ENCODE measurements at places on chromosomes 2 and 18.
A peak's percentile ranks its signal among the peaks of the same experiment; 100 is the strongest.

DNA sequence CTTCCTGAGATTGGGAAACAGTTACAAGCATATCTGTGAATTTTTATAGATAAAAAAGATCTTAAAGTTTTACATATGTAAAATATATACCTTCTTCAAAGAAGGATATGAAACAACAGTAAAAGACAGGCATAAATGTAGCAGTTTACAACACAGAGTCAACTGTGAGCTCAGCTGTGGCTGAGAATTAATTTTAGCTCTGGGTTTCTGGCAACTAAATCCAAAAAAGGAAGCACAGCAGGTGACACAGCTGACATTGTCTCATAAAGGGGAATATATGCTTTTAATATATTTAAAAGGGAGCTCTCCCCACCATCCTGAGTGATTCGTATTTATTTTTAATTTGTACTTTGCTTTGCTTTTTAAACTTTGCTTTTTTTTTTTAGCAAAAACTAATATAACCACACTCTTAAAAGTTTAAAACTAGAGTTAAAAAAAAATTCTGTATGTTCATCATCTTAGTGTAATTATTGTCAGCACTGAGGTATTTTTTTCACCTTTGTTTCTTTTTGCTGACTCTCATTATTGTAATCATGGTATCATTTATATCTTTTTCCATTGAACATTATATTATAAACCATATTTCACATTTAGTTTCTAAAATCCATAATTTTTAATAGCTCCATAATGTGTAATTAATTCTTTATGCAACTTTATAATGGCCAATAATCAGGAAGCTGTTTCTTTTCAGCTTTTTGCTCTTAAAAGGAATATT, 6.7 kb downstream of the TUBB6 start:
- DNase-seq: no peak

DNA sequence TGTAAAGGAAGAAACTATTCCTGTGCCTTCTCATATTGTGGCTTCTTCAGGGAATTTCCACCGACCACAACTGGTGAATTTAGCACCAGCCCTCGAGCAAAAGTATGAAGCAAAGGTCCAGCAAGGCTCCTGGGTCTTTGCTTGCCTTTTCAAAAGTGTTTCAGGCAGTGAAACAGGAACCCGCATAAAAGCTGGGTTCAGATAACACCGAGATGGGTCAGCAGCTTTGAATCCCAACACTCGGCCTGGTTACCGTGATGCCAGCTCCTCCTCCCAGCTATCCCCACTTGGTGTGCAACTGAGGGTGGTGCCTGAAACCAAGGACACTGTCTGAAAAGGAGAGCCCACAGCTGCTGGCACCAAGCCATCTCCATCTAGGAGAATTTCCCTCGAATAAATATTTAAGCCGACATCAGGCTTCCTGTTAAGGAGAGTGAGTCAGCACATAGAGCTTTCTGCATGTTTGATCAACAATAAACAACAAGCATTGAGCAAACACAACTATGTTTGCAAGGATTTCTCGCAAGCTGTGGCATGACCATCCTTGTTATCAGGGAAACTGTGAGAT, 69.5 kb downstream of the ANTXR1 start:
- DNase-seq: no peak

DNA sequence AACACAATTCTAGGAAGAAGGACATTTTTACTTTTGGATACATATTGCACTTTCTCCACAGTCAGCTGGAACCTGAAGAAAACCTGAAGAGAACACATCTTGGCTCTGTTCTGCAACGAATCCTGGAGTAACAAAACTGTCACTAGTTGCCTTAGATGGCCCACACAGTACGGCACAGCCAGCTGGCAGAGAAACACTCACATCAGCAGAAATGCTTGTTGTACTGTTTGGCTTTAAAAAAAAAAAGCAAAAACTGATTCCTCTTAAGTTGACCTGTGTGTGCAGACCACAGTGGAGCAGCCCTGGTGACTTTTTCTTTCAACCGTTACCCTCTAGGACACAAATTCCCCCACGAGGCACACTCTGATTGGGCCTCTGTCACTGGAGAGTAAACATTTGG, 152.3 kb upstream of the TWIST2 start:
- no peak for DNase-seq

DNA sequence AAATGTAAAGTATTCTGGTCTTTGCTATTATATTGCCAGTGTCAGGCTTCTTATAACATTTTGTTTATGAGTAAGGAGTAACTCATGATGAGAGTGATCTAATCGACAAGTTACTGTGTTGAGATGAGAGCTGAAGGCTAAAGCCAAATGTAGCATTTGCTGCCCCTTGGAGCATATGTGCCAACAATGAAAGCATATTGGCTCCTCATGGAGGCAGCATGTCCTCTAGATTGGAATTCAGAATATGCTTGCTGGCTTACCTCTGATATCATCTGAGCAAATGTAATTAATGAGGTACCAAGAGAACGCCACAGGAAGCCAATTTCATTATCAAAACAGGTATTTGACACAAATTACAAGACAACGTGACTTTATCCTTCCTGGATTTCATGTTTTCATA, 781.1 kb upstream of the FSHR start:
- DNase-seq: no peak

DNA sequence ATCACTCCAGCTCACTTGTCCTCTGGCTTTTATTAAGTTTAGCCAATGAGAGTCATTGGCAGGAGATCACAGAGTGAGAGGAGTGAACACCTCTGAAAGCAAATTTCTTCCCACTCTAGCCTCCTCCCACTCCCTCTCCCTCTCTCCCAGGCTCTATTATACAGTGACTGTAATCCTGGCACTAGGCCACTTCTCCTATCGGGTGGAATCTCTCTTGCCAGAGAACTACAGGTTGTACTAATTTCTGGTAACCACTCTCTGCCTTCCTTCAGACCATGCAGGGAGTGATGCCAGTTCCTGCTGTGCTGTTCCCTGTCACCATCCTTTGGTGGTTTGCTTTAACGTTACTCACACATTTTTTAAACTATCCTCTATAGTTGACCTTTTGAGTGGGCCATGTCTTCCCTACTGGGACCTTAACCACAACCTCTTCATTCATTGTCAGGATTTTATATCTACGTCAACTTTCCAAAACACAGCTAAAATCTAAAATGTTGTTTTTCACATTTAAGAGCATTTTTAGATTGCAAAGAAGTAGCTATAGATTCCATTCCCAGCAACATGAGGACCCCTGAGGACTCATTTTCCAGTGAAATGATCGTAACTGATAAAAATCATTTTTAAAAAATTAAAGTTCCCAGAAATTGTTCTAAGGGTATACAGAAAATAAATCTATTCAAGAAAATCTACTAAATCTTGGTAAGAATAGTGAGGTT, 217.1 kb downstream of the MREG start:
- peak; percentile 35 for DNase-seq

- DNase-seq: no peak
Measured at GRCh38 chr2:107001062-107001461, 115.1 kb upstream of the ST6GAL2 start.

DNA sequence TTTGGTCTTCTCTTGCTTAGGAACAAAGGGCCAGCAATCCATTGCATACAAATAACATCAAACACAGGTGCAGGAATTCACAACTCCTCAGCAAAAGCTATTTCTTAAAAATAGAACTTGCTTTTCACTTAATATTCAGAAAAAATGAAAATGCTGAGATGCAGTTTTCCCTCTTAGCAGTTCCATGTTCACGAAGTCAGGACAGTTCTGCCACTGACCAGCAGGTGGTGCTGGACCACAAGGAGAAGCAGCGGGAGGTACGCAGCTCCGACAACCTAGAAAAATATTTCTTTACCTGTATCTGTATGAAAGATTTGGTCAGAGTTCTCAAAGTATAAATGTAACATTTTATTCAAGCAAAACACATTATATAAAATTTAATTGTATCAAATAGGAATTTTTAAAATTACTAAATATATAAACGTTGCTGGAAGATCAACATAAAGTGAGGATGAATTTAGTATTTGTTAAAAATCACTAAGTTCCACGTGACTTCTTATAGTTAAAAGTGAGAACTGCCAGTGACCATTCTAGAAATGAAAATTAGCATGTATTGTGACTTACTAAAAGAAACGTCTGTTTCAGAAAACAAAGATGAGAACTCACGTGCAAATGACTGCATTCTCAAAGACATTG, 48.8 kb downstream of the ADNP2 start:
- peak; percentile 81 for DNase-seq

DNA sequence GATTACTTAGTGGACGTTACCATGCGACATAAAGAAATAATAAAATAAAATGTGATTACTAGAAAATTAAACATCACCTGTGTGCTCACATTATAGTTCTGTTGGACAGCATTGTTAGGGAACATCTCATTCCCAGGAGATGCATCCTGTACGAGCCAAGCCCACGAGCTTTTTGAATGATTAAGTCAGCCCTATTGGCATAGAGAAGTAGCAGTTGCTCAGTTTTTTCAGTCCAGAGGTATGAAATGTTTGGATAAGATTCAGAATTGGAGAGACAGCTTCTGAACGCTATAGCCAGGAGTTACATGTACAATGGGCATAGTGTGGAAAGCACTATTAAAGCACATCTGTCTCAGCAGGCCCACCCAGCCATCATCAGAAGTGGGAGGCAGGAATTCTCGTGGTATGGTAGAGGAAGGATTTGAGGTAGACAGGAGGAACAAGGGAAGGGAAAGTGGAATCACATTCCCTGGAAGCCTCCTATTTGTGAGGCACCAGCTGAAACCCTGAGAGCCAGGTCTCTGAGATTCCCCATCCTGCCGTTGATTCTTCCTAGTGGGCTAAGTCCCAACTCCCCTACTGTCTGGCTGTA, 8.6 kb downstream of the SPATS2L start:
- no peak for DNase-seq

DNA sequence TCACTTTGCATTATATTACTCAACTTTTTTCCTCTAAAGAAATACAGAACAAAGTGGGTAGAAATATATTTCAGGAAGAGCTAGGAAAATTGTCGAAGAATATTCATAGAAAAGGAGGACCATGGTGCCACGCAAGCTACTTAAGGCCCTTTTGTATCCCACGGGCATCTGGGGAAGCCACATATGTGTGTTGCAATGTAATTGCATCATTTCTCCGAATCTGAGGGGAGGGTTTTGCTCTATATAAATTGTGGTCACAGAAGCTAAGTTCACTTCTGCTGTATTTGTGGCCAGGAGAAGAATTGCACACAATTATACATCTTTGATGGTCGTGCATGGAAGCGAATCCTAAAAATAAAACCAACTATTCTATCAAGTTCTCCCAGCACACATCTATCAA, 360.3 kb downstream of the IRS1 start:
- peak; percentile 57 for DNase-seq

- peak; percentile 40 for DNase-seq
Measured at GRCh38 chr2:166516712-166517303, 22.8 kb upstream of the SCN7A start.

GRCh38 chr2:236748801-236749200, 179.2 kb downstream of the ACKR3 start:
- no peak for DNase-seq

DNA sequence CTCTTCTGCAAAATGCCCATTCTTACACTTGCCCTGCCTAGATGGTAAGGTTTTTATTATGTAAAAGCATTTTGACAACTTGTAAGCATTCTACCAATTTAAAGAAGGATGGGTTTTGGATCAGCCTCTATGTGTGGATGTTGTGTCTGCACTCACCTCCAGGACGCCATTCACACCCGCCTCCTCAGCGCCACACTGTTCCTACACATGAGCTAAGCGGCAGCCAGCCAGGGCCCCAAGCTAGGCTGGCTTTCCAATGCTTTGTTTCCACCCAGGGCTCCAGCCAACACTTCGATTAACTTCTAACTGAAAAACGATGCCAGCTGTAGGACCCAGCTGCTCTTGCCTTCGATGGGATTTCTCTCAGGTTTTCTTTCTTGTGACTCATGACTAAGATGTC, 73.3 kb upstream of the FZD7 start:
- no peak for DNase-seq

- no peak for DNase-seq
Measured at GRCh38 chr2:68103030-68103708, 40.4 kb upstream of the C1D start.

- DNase-seq: peak; percentile 21
Measured at GRCh38 chr2:136116813-136117390, 1.0 kb downstream of the CXCR4 start.

- no peak for DNase-seq
Measured at GRCh38 chr2:138356178-138356577, 145.4 kb upstream of the SPOPL start.

DNA sequence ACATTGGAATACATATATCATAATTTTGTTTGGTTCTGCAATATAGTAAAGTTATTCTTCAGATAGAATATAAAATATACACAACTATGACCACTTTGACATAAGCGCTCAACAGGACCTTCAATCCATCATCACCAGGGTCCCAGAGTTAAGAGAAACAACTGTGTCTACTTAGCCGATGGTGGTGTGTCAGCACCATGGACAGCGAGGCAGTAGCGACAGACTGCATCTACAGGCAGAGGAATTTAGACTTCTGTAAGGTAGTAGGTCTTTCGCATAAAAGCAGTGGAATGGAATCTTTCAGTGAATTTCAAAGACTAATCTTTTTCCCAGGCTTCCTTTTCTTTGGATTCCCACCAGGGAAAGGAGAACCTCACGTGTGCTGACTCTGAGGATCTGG, 20.5 kb upstream of the LRPPRC start:
- DNase-seq: peak; percentile 56

DNA sequence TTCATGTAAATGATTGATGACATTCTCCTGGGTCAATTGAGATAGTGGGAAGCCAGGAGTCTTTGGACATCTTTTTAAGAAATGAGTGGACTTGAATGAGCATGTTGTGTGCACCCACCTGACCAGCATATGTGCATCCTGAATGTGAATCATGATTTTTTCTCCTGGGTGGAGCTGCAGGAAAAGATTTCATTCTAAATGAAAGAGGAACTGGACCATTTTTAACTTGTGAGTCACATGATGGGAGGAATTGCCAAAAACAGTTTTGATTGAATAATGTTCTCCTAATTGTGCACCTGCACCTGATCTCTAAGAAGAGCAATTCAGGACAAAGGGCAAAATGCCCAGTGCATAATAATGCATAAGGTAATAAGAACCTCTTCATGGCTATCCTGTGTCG, 32.3 kb downstream of the COPS8 start:
- DNase-seq: no peak

DNA sequence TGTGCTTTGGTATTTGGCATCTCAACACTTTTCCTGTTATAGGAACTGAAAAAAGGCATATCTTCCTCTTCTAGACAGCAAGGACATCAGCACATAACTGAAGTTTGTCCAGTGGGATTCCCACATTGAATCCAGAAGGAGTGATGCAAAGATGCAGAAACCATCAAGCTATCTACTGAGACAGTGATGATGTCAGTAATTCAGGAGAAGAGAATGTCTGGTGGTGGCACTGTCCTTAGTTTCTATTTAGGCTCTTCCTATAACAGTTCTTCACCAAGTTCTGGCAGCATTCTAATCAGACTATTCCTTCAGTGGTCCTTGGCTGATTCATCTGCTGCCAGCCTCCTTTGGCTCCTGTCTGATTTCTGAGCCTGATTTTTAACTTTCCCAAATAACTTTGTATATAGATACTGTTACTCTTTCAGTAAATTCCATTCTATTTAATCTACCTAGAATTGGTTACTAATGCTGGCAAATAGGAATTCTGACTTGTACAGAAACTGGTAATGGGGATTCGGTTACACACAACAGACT, 56.6 kb upstream of the AGPS start:
- no peak for DNase-seq

All from KBM-7 (cell line).